MG63 (cell line): ENCODE measurements at places on chromosomes 3 and 15. TPM values are rescaled to one million over a fixed set of nuclear protein-coding genes. Genes with fewer than 3 reads are reported as not detected.

CACNA2D2 gene
- total RNA-seq: not detected in 2 replicates

GOLGA8K gene
- 2.7 TPM in 1 of 2 replicates, not detected in the other for total RNA-seq

IGF2BP2 gene
- 26.2 and 49.3 TPM in 2 replicates for total RNA-seq

TBL1XR1 gene
- total RNA-seq: 99.0 and 103 TPM in 2 replicates

TRH gene
- not detected in 2 replicates for total RNA-seq

GRCh38 chr3:52730681-52731080 is 24.8 kb downstream of the SPCS1 start:
- DNase-seq: no peak

GRCh38 chr3:128151758-128152274 is 1.5 kb upstream of the EEFSEC start:
- no peak for DNase-seq

DNA sequence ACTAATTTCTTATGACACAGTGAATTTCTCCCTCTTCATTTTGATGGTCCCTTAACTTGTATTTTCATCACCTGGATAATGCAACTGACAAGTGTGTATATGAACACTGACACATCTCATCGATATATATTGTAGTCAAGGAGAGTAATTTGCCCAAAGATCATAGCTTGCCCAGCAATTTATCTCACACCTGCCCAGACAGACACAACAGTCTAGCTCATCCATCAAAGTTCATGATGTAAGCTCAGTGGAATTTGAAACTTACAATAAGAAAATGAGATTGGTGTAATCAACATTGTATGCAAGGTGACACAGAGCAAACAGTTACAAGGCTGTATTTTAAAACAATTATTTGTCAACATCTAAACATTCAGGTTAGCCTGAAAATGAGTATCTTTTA is 805.8 kb downstream of the NAALADL2 start:
- no peak for DNase-seq

GRCh38 chr3:108022256-108023150 is 68.3 kb downstream of the CD47 start:
- DNase-seq: no peak

- DNase-seq: no peak
Observed at GRCh38 chr3:196263819-196264218, 23.7 kb downstream of the PCYT1A start.

GRCh38 chr3:197021729-197022404 is 7.8 kb downstream of the MELTF start:
- DNase-seq: no peak

- no peak for DNase-seq
Observed at GRCh38 chr3:82676356-82677026, 915.0 kb upstream of the GBE1 start.

- no peak for DNase-seq
Observed at GRCh38 chr15:90650956-90651689, 66.0 kb upstream of the BLM start.

- DNase-seq: no peak
Observed at GRCh38 chr3:13888576-13888975, 8.7 kb upstream of the WNT7A start.

DNA sequence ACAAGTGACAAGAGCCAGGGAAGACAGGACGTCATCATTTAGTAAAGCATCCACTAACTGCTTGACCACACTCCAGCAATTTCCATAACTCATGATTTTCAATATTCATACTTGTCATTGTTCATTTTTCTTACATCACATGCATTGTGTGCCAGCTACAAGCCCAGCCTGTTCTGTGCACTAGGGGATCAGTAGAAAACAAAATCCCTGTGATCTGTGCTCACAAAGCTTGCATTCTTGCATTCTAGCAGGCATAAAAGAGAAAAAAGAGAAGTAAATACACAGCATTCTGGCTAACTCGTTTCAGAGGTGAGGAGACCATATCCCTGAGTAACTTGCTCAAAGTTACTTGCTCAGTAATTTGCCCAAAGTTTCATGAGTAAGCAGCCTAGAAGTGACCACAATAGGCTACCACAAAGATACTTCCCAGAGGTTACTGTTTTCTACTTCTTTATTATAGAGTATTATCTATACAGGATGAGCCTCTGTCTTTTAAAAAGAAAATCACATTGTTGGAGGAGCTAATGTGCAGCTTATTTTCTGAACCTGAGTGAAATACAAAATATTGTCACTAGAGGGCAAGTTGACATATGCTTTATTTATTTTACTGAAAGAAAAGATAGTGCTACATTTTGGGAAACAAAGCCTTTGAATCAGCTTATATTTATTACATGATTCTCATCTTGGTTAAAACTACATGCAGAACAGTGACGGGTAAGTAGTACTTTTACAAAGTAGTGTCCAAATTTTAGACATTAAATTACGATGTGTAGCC is 701.4 kb upstream of the LMCD1 start:
- DNase-seq: no peak

DNA sequence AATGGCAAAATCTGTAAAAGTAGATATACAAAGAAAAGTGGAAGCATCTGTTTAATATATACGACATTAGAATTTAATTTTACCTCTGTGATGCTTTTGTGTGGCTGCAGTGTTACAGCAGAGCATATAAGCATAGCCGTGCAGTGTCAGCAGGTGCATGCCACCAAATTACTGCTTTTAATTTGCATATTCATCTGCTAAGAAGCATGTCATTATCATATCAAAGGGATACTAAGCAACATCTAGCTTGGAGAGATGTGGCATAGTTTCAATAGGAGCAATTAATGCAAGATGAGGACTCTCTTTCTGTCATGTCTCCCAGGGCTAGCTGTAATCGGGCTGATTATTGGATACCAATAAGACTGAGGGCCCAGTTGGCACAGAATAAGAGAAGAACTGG is 214.4 kb upstream of the SOX2 start:
- no peak for DNase-seq

GRCh38 chr3:42032693-42033349 is 58.3 kb upstream of the TRAK1 start:
- peak; percentile 79 for DNase-seq
